K562 (cell line): ENCODE measurements at places on chromosomes 4 and X.

- no peak for DNase-seq
These were observed 89.3 kb downstream of the SH2D1A start for GRCh38 chrX:124435616-124436015.

DNA sequence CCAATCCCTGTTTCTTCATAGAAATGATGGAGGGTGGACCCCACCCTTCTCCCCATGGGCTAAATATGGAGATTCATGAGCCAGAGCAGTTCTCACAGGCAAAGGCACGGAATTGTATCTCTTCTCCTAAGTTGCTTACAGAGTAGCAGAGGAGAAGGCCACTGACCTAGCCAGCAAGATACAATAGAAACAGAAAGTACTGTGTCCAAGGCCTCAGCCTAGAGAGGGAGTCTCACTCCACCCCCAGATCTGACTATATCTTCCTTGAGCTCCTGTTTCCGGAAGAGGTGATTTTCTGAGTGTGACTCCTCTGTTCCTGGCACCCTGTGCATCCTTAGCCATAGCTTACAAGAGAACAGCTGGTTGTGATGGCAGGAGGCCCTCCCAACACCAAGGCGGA lies at the start of gene FATE1:
FATE1 (plus strand) TSS at position 284 of the 400 bp plus-strand sequence; CDS start at position 369, 85 bp downstream.
- DNase-seq, result no peak

GRCh38 chr4:65646136-65646535 lies 24.2 kb downstream of the EPHA5 start:
- no peak for DNase-seq

GRCh38 chr4:125070861-125071260 lies 243.9 kb upstream of the FAT4 start:
- no peak for DNase-seq

GRCh38 chrX:36241397-36241796 lies 321.9 kb downstream of the CFAP47 start:
- no peak for DNase-seq

GRCh38 chr4:112348488-112349158 lies 51.5 kb downstream of the ALPK1 start:
- DNase-seq, result peak; percentile 14

DNA sequence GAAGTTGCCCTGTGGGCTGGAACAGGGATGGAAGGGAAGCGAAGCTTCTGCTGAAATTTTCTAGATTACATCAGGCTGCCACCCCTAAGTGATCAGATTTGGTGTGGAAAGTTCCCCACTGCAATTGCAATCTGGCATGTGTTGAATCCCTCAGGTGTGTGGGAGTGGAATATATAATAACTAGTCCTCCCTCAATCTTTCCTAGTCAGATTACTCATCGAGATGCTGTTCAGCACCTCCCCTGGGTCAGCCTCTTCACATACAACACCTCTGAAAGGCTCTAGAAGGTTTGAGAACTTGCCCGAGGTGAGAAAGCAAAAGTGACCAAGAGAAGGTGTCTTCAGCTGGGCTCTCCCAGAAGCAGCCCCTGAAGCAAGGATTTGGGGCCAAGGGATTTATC lies 336.8 kb downstream of the BCOR start:
- DNase-seq, result no peak

- peak; percentile 26 for DNase-seq
These were observed 19.7 kb downstream of the FBXW7 start for GRCh38 chr4:152516156-152516555.

DNA sequence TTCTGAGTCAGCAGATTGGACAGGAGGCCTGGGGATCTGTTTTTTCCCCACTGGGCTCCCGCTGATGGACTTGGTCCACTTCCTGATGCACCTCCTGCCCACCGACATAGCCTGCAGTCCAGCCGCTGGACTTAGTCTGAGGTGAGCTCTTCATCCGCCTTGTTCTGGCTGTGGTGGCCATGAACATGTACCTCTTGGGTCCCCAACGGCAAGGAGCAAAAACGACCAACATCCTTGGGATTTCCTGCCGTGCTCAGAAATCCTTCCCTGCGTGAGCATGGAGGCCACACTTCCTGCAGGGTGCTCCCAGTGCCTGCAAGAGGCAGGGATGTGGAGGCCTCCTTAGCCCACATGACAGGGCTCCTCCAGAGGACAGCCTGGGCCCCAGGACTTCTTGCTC lies 76.8 kb downstream of the CRMP1 start:
- DNase-seq, result no peak

DNA sequence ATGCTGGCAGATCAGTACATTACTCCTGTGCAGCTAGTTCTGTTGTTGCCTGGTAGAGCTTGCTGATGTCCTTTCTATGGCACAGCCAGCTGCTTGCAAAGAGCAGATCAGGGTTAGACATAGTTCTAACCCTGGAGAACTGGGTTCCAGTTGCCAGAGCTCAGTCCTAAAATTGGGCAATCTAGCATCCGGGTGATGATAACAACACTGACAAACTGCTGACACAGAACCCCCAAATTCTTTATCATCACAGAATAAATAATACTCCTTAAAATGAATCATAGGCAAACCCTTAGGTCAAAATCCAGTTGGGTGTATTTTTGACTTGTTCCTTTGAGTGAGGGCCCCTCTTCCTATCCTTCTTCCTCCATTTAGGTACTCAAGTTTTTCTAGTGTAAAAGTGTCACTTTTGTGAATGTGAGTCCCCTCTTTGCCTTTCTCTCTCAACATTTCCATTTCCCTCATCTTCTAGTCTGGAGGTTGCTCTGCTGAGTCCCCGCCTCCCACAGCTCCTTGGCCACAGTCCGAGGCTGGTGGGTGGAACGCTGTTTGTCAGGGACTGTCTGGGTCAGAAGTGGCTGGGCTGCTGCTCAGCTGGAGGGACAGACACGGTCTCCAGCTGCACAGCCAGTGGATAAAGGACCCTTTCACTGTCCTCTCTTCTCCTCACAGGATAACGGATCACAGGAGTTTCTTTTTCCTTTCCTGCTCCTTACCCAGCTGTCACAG lies 93.6 kb upstream of the RASGEF1B start:
- DNase-seq, result peak; percentile 3

- no peak for DNase-seq
These were observed 1397.0 kb downstream of the FAM133A start for GRCh38 chrX:95071052-95071451.

DNA sequence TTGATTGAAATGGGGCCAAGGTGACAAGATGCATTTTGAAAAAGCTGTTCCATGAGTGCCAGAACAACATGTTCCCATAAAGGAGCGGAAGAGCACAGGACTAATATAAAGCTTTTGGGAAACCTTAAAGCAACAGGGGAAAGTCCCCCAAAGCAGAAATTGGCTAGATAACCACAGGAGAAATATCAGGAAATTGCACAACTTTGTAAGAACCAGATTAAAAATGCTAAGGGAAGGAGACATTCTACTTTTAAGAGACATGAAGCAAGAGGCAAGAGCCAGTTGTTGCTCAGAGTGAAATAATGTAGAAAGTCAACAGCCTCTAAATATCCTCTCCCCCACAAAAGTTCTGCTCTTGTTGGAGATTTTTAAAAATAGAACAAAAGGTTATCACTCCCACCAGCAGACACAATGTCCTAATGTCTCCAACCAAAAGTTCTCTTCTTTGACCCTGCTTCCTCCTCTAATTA lies 85.2 kb upstream of the LNX1 start:
- DNase-seq, result no peak

GRCh38 chrX:133985164-133985966 lies at the start of gene GPC3:
Gene GPC3 (minus strand): TSS chrX:133985594.
- DNase-seq, result peak; percentile 73

GRCh38 chrX:9846631-9847030 lies 60.4 kb downstream of the SHROOM2 start:
- no peak for DNase-seq

DNA sequence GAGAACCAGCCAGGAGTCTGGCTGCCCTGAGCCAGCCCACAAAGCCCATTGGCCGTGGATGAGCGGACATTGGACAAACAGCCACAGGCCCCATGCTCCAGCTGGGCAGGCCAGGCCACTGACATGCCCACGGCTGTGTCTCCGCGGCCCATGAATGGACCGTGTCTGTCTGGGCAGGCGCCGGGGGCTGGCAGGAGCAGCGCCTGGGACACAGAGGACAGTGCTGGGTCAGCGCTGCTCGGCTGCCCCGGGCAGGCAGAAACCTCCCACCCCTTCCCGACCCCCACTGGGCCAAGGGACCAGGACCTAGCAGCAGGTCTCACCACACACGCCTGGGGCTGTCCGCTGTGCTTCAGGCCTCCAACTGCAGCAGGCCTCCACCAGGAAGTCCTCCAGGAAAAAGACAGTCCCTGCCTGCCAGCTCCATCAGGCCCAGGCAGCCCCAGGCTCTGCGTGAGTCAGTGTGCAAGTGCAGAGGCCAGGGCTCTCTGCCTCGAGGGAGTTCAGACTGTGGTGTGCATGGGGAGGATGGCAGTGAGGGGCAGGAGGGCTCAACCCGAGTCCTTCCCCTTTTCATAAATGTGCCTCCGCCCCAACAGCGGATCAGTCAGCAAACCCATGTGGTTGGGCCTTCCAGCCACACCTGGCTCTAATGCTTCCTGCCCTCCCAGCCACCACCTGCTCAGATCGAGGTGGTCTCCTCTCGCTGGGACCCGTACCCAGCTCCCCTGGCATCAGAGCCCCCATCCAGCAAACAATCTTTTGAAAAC lies 17.2 kb upstream of the FGFR3 start:
- no peak for DNase-seq
